ENCODE measurements at places on chromosomes 11 and 22.

- no peak for DNase-seq
These were observed 128.7 kb upstream of the C11orf58 start for GRCh38 chr11:16609769-16610168.

GRCh38 chr22:44936201-44936600 lies 73.6 kb downstream of the PHF21B start:
- no peak for DNase-seq

- DNase-seq = no peak
These were observed 6.3 kb upstream of the SH3BP1 start for GRCh38 chr22:37633089-37633624.

DNA sequence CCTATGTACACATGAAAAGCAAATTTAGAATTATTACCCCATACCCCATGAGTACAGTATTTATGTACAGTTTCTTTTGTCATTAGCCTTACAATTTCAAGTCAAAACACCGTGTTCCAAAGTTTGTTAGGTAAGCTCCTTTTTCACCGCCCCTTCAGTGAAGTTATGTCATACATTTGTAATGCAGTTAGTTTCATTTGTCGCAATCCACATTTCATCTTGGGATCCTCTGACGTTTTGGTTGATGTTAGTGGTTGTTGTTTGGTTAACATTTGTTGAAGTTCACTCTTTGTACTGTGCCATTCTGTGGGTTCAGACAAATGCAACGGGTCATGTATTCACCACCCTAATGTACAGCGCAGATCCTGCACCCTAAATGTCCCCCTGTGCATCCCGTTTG lies 45.2 kb downstream of the ARHGEF12 start:
- no peak for DNase-seq

DNA sequence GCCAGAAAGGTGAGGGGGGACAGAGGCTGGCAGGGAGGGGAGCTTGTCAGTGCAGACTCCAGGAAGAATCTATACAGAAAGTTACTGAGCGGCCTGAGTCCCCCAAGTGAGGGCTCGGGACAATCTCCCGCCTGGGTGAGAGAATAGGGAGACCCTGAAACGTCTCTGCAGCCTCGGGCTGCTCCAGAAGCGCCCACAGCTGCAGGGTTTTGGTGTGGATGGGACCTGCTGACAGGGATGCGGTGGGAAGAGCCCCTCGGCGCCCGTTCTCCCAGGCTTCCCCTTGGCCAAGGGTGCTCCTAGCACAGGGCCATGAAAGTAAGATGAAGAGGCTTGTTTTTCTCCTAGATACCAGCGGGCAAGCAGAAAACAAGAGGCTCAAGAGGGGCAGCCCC lies 743 bp upstream of the RCE1 start:
- no peak for DNase-seq

- DNase-seq = no peak
These were observed 80.2 kb upstream of the NARS2 start for GRCh38 chr11:78654866-78655265.

GRCh38 chr11:72899238-72899637 lies 85.0 kb downstream of the ATG16L2 start:
- DNase-seq = no peak

GRCh38 chr11:128417607-128418324 lies 169.6 kb downstream of the ETS1 start:
- no peak for DNase-seq

DNA sequence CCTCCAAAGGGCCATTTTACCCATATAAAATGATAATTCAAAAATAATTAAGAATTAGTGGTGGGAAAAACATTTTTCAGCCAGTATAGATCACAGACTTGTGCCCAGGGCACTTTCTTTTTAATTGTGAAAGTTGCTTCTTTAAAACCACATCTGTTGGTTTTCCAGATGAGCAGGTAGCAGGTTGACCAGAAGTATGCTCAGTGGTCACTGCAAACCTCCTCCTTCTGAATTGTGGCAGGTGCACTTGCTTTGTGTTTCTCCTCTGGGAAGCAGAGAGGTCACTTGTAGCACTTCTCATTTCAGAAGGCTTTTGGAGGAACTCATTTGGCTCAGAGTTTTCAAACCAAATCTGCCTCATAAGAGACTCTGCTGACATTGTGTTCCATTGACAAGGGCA lies 24.6 kb upstream of the CWF19L2 start:
- no peak for DNase-seq

All from hematopoietic multipotent progenitor cell treated with erythropoietin and hydrocortisone succinate and interleukin-3 and kit ligand, for 8 days (in vitro differentiated cells).